Pericardium fibroblast (primary cell): ENCODE measurements at places on chromosomes 2 and 18. TPM values are rescaled to one million over a fixed set of nuclear protein-coding genes. Genes with fewer than 3 reads are reported as not detected.

The CHRNG gene
- 0.77 TPM in 1 of 2 replicates, not detected in the other for total RNA-seq

The NRP2 gene
- 20.7 and 26.1 TPM in 2 replicates for total RNA-seq

The SPC25 gene
- total RNA-seq: 0.09 and 0.35 TPM in 2 replicates

The HAAO gene
- 0.70 TPM in 1 of 2 replicates, not detected in the other for total RNA-seq

The MATN3 gene
- total RNA-seq: 2.1 and 2.9 TPM in 2 replicates

The TMEM163 gene
- under 0.01 TPM in 1 of 2 replicates, not detected in the other for total RNA-seq

The RBM44 gene
- not detected in 2 replicates for total RNA-seq

The C1GALT1C1L gene
- total RNA-seq: 0.09 and 1.4 TPM in 2 replicates

The ZNF532 gene
- 42.9 and 70.7 TPM in 2 replicates for total RNA-seq

The CNGA3 gene
- not detected in 2 replicates for total RNA-seq

The CDK15 gene
- 0.47 and 5.6 TPM in 2 replicates for total RNA-seq

The EDAR gene
- total RNA-seq: not detected in 2 replicates

The MC4R gene
- total RNA-seq: not detected in 2 replicates

The DNAJC5G gene
- not detected in 2 replicates for total RNA-seq

The FER1L5 gene
- total RNA-seq: under 0.01 TPM in 1 of 2 replicates, not detected in the other

The MAP3K19 gene
- total RNA-seq: not detected in 2 replicates
